ENCODE measurements at places on chromosomes 4 and X. TPM values are rescaled to one million over a fixed set of nuclear protein-coding genes. Genes with fewer than 3 reads are reported as not detected.

DNA sequence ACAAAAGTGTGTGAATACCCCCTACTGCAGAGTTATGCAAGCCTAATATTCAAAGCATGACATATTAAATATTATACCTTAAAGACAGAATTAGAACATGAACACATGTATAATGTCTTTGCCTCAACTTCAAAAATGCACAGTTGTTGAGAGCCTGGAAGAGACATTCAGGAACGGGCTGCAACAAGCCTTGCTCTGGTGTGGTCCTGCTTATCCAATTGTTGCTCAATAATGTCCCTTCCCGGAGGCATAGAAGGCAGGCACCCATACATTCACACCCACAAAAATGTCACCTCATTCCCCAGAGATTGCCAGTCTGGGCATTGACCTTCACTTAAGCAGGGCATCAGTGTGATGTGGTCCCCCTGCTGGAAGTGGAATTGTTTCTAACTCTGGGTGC, 238.8 kb downstream of the CBR4 start:
- DNase-seq = no peak

- DNase-seq = no peak
Measured at GRCh38 chrX:124005228-124005627, 43.7 kb downstream of the STAG2 start.

- DNase-seq = no peak
Measured at GRCh38 chr4:65096630-65097029, 573.7 kb downstream of the EPHA5 start.

- DNase-seq = no peak
Measured at GRCh38 chr4:105460306-105460705, 13.6 kb downstream of the PPA2 start.

GRCh38 chrX:40552768-40553167, 28.0 kb upstream of the ATP6AP2 start:
- DNase-seq = no peak

DNA sequence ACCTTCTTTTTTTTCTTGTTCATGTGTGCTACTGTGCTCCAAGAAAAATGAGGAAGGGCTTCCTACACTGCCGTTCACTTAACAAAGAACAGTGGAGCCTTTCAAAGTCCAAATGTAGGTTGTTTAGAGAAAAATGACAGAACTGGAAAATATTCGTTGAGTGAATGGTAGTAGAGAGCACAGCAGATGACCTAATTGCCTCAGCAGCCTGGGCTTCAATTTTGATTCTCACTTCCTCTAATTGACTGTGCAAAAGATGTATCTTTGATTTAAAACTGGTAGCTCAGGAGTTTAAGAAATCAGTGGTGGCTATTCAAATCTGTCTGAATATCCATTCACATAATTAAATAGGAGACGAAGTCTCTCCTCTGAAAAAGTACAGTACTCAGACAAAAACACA, 5.2 kb downstream of the NLGN4X start:
- DNase-seq = no peak

- no peak for DNase-seq
Measured at GRCh38 chr4:25770847-25771246, 91.9 kb downstream of the SEL1L3 start.

- DNase-seq = no peak
Measured at GRCh38 chrX:136166221-136166855, 19.0 kb downstream of the FHL1 start.

GRCh38 chr4:108738003-108738706, 24.7 kb downstream of the ETNPPL start:
- no peak for DNase-seq

The HTRA3 gene
- 4.5 TPM for polyA plus RNA-seq

The SMIM10 gene
- polyA plus RNA-seq = 4.6 TPM

All from H1 (cell line).